Stimulated activated CD4-positive, alpha-beta T cell treated with anti-CD3 and anti-CD28 coated beads, Interleukin-15, amount 100 ng/mL, for 48 hours (primary cell): ENCODE measurements at places on chromosomes 7 and 10.

DNA sequence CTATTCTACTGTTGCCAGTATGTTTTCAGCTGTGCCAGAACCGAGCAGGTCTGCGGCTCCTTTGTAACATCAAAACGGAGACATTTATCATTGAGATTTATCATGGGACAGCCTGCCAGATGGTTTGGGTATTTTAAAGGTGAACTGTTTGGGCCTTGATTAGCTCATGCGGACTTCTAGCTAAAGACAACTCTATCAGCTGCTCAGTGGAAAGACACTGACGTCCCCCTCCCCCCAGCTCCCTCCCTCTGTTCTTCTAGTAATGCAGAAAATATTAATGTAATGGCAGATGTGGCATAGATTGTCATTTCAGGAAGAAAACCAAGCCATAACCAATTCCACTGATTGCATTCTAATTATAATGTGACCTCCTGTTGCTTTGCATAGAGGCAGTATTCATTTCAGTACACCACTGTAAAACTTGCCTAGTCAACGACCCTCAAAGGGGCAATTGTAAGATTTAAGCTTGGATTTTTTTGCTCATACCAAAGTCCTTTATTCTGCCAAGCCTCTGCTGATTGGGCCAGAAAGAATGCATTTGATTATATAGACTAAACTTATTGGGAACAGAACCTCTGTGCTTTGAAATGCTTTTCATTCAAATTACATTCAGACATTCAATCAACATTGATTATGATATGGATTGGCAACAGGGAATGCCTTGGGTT lies 966.8 kb downstream of the LRMDA start:
- no peak for DNase-seq

- DNase-seq = peak; percentile 56
Measured at GRCh38 chr10:3068201-3068967, 1.0 kb downstream of the PFKP start.

GRCh38 chr7:152504367-152504766 lies 68.6 kb upstream of the KMT2C start:
- no peak for DNase-seq

GRCh38 chr7:11636274-11636673 lies 195.7 kb downstream of the THSD7A start:
- no peak for DNase-seq

DNA sequence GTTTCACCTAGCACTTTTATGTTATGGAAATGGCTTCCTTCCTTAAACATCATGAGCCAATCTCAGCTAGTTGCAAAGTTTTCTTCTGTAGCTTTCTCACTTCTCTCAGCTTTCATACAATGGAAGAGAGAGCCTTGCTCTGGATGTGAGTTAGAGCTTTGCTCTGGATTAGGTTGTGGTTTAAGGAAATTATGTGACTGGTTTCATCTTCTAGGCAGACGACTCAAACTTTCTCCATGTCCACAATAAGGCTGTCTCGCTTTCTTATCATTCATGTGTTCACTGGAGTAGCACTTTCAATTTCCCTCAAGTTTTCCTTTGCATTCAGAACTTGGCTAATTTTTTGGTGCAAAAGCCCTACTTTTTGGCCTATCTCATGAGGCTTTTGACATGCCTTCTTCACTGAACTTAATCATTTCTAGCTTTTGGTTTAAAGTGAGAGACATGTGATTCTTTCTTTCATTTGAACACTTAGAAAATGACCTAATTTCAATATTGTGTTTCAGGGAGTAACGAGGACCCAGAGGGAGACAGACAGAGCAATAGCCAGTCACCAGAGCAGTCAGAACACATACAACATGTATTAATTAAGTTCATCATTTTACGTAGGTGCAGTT lies 49.8 kb downstream of the CNOT4 start:
- DNase-seq = no peak

DNA sequence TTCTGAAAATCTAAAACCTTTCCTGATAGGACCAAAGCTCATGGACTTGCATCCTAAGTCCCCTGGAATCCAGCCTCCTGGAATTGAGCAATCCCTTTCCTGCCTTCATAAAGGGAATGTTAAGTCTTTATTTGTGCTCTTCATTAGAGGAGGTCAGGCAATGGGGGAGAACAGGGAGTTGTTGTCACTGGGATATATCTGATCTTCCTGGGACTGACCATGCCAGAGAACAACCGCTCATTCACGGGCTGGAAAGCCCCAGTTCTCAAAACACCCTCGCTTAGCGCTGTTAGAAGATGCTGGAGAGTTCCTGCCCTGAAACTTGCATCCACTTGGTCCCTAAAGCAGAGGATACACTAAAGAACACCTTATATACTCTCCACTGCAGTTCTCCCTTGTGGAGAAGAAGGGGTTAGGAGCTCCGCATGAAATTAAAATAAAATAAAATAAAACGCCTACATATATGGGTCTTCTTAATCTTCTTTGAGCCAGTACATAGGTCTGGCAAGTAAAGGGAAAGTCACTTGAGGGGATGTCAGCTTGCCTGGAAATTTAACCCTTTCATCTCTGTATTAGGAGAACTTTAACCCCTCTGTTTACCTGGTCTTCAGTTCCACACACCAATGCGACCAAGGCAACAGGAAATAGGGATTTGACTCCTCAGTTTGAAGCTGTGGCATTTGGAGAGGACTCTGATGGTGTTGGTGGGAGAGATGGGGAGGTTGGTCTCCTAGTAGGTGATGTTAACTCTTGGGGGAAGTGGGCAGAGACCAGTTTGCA lies 1.2 kb downstream of the SORCS1 start:
- no peak for DNase-seq

GRCh38 chr10:133262696-133263095 lies 14.0 kb downstream of the ADAM8 start:
- DNase-seq = no peak

GRCh38 chr10:29245476-29245875 lies 43.4 kb upstream of the LYZL1 start:
- no peak for DNase-seq

GRCh38 chr7:142887282-142888015 lies 1.9 kb upstream of the TRPV6 start:
- no peak for DNase-seq

GRCh38 chr10:124409696-124410095 lies 9.0 kb downstream of the OAT start:
- no peak for DNase-seq

DNA sequence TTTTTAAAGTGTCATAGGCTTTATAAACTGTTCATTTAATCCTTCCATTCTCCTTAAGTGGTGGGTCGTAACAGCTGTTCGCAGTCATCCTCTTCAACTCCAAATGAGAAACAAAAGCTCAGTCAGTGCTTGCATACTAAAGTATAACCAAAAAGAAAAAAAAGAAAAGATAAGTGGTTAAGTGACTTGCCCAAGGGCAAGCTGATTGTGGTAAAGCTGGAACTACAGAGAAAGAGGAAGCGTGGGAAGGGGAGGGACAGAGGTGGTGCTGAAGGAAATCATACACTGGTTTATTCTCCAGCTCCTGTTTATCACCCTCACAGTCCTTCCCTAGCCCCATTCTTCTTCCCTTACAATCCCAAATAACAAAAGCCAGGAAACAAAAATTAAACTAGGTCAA lies 29.6 kb downstream of the IDE start:
- DNase-seq = no peak

DNA sequence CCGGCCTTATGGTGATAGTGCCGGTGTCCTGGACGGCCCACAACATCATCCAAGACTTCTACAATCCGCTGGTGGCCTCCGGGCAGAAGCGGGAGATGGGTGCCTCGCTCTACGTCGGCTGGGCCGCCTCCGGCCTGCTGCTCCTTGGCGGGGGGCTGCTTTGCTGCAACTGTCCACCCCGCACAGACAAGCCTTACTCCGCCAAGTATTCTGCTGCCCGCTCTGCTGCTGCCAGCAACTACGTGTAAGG lies 713 bp downstream of the CLDN4 start:
- no peak for DNase-seq

- DNase-seq = no peak
Measured at GRCh38 chr10:51124852-51125251, 50.6 kb downstream of the PRKG1 start.

DNA sequence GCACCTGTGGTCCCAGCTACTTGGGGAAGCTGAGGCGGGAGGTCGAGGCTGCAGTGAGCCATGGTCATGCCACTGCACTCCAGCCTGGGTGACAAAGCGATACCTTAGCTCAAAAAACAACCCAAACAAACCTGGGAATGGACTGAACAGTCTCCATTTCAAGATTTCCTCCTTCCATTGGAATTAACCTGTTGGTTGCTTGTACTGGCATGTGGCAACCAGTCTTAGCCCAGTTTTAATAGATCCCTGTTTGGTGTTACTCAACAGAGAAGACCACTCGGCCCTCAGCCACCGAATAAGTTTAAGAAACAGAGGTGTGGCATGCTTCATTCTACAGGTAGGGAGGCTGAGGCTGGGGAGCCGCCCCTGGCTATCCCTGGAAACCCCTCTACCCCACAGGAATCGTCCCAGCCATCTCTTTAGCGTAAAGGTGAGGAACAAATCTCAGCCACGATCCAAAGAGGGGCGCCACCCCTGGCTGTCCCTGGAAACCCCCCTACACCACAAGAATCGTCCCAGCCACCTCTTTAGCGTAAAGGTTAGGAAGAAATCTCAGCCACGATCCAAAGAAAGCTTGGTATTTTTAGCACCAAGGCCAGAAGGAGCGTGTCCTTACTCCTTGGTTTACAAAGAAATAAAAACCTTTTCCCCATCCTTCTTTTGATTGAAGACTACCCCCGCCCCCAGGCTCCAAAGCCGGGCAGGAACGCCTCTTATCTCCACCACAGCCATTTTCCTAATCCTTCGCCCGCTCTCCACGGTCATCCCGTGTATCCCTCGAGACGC lies 861 bp upstream of the TSPAN14 start:
- no peak for DNase-seq
